Stimulated activated CD8-positive, alpha-beta memory T cell treated with anti-CD3 and anti-CD28 coated beads, Interleukin-15, amount 100 ng/mL, for 24 hours (primary cell): ENCODE measurements at places on chromosomes 12 and 14.

- no peak for DNase-seq
Measured at GRCh38 chr14:100302616-100303015, 3.6 kb downstream of the SLC25A29 start.

DNA sequence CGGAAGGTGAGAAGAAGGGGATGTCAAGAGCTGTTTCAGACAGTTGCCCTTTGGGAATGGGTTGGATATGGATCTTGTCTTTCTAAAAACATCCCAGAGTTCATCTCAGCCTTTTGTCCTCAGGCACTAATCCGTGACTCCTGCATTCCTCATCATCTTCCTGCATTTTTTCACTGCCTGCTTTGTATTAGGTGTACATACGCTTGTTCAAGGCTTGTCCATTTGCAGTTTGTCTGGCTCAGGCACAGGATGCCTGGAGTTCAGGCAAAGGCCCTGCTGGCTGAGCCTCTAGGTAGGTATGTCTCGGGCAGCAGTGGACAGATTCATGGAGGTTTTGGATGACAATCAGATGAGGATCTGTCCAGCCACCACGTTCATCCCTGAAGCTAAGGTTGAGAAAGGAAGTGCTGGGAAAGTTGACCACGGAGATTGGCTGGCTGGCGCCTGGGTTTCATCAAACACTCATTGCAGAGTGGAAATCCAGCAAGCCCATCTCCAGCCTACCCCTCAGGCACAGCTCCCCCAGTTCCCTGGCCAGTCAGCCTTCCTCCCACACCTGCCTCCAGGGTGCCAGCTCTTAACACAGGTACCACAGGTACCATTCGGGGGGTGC, 12.4 kb upstream of the TMEM106C start:
- DNase-seq: no peak

DNA sequence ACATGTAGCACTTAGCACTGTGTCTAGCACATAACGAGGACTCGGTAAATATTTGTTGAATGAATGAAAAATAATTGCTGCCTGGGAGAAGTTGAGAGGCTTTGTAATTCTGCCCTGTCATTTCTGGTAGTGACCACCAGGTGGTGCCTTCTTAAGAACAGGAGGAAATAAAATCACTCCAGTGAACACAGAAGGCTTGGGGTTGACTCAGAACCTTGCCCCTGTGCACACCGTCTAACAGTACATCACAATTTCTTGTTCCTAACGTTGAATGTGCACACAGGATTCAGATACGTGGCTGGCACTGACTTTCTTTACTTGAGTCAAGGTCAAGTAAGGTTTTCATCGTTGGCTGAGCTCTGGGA, 91.8 kb downstream of the RGS6 start:
- no peak for DNase-seq

DNA sequence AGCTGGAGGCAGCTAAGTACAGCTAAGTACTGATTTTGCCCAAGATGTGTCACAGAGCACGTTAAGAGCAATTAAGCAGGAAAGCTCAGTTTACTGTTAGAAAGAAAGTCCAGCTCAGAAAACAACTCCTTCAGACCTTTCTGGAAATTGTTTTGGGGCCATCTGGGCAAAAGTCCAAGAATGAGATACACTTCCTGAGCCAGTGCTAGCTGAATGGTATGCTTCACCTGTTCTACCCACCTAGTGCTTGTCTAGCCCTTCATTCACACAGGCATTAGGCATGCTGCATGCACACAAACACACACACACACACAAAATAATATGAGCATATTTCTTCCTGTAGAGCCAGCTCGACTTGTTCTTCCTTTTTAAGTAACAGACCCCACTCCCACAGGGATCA, 6.6 kb upstream of the IKZF4 start:
- no peak for DNase-seq

GRCh38 chr14:74841230-74842207, 34.4 kb downstream of the PROX2 start:
- DNase-seq: no peak

- DNase-seq: no peak
Measured at GRCh38 chr14:96574171-96574632, 72.0 kb downstream of the PAPOLA start.

GRCh38 chr12:2976581-2976996, 17.4 kb downstream of the TEAD4 start:
- no peak for DNase-seq

DNA sequence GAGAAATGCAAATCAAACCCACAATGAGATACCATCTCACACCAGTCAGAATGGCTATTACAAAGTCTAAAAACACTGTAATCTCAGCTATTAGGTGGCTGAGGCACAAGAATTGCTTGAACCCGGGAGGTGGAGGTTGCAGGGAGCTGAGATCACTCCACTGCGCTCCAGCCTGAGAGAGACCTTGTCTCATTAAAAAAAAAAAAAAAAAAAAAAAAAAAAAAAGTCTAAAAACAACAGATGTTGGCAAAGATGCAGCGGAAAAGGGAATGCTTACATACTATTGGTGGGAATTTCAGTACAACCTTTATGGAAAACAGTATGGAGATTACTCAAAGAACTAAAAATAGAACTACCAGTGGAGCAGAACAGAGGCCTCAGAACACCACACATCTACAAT, 19.0 kb upstream of the ATF7 start:
- no peak for DNase-seq

DNA sequence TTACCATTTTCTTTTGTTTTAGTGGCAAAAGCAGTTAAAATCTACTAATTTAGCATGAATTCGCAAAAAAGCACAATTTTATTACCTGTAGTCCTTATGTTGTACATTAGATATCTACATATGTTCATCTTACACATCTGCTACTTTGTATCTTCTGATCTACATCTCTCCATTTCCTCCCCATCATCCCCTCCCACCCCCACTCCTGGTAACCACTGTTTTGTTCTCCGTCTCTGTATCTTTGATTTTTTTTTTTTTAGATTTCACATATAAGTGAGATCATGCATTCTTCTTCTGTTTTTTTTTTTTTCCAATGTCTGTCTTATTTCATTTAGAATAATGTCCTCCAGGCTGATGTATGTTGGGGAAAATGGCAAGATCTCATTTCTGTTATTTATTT, 922.7 kb downstream of the VRK1 start:
- no peak for DNase-seq

GRCh38 chr14:81132468-81132867, 88.3 kb downstream of the GTF2A1 start:
- DNase-seq: no peak

- DNase-seq: no peak
Measured at GRCh38 chr14:103569408-103569807, 6.6 kb downstream of the COA8 start.

GRCh38 chr14:71361336-71361735, 454.1 kb downstream of the PCNX1 start:
- DNase-seq: no peak

GRCh38 chr12:1795221-1795784, 25.1 kb upstream of the LRTM2 start:
- no peak for DNase-seq

DNA sequence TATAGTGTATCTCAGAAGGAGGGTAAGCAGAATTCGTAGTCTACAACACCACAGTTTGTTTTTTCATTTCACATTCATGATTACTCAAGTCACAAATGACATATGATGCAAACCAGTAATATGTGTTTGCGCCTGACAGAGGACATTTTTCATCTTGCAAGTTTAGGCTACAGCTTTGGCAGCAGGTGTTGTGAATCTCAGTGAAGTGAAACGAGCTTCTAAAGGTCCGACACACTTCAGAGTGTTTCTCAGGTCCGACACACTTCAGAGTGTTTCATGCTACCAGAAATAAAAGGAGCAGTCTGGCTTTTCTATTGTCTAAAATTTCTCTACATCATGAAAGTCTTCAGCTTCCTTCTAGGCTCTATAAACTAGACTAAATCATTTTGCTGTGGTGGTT, 22.7 kb downstream of the CLEC14A start:
- DNase-seq: no peak

- no peak for DNase-seq
Measured at GRCh38 chr12:666766-667308, 3.6 kb upstream of the NINJ2 start.

DNA sequence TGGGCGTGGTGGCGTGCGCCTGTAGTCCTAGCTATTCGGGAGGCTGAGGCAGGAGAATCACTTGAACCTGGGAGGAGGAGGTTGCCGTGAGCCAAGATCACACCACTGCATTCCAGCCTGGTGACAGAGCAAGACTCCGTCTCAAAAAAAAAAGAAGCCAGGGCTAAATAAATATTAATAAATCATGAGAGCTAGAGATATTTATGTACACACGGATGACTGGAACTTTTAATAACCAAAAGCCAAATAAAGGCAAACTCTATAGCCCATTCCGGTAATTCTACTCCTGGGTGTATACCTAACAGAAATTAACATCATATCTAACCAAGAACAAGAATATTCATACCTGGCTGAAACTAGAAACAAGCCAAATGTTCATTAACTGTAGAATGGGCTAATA, 7.7 kb upstream of the TRAFD1 start:
- DNase-seq: no peak

GRCh38 chr14:70168406-70168805, 20.3 kb downstream of the SLC8A3 start:
- no peak for DNase-seq

DNA sequence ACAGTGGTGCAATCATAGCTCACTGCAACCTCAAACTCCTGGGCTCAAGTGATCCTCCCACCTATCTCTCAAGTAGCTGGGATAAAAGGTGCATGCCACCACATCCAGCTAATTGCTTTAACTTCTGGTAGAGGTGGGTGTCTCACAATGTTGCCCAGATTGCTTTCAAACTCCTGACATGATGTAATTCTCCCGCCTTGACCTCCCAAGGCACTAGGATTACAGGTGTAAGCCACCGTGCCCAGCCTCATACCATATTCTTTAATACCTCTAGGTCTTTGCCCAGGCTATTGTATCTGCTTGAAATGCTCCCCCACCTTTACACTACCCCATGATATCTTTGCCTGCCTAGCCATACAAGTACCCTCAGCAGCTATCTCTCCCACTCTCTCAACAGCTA, 11.3 kb downstream of the R3HDM2 start:
- no peak for DNase-seq

DNA sequence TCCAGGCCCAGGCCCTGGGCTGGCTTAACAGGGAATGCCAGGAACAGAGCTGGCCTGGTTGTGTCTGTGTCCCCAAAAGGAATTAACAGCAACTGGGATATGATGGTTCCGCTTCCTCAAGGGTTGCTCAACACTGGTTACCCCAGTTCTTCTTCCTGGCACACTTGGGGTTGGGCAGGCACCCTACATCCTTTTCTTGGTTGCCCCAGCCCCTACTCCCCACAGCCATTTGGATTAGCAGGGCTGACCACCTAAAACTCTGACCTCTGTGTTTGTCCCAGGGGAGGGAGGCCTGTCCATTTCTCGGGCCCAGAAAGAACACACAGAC, 30.8 kb downstream of the NCKAP5L start:
- DNase-seq: no peak

DNA sequence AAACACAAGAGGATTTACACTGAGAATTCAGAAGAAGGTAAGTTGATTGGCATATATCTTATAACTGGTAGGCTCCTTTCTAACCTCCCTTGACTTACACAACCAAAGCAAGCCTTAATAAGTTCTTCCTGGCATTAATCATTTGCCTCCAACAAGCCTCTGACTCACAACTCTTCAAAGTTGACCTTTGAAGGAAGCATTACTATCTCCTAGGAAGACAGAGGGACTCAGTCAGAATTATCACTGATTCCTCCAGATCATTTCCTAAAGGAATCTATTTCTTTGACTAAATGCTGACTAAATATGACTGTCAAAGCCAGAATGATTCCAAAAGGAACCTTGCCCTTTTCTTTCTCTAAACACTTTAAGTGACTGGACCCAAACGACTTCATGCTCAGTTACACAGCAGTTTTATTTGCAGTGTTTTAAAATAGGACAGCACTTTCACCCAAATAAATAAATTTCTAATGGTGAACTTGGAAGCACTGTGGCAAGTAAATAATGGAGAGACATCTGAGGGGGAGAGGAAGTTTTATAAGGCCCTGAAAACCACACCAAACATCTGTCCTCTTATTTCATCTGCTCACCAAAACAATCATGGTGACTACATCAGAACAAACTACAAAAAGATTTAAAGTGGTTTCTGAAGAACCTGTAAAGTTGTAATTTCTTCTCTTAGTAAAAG, 128.2 kb downstream of the KLHL28 start:
- no peak for DNase-seq

DNA sequence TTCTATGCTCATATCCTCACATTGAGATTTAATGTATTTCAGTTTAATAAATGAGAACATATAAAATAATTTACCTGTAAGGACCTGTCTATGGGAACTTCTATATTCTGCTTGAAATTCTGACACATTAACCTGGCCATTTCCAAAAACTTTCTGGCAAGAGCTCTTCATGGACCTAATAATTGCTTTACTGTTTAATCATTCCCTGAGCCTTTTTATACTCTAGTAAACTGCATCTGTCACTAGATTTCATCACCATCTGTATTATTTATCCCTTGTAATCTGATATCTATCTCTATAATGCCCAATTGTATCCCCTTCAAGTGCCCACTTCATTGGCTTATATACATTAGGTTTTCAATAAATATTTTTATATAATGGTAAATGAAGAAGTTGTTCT, 327.7 kb downstream of the RAD51B start:
- DNase-seq: no peak

GRCh38 chr12:104638851-104639240, 182.1 kb downstream of the CHST11 start:
- DNase-seq: no peak

DNA sequence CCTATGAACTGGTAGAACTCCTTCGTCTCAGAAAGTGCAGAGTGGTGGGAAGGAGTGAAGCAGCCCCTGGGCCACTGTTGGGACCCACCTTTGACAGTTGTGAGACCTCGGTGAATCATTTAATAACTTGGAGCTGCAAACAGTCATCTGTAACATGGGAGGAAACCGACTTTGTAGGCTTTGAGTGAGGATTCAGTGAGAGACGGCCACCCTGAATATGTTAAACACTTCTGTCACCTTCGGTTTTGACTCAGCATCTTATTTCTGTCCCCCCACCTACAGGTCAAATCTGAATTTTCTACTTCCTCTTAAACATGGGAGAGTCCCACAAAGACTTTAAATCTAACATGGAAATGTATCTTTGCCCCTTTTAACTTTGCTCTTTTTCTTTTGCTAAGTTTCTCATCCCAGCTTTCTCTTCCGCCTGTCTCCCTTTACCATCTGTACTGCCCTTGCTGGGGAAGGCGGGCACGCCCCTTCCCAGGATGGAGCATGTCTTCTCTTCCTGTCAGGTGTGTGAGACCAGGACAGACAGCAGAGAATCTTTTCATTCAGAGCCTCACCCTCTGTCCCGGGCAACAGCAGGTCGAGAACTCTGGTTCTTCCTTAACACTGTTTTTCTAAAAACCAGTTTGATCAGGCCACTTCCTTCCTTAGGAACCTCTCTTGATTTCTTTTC, 37.1 kb downstream of the ZC3H14 start:
- no peak for DNase-seq

DNA sequence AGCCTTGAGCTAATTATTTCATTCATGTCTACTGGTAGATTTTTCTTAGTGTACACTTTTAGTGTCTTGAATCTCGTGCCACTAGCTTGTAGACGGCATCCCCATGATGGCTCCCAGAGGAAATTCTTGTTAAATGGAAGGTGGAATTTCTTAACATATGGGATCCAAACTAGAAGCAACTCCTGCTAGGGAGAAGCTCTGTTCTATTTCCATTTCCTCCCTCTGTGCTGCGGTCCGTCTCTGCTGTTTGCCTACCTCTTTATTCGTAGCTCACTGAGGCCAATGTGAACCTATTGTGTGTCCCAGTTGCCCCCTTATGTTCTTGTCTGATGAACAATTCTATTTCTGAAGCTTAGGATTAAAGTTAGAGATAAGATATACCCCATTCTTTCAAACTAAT, 588 bp downstream of the PIK3C2G start:
- no peak for DNase-seq

GRCh38 chr12:89230376-89231315, 121.7 kb downstream of the DUSP6 start:
- DNase-seq: no peak
